Pancreas (tissue), 10 donors: ENCODE measurements at places on chromosomes 2 and 18. TPM values are rescaled to one million over a fixed set of nuclear protein-coding genes. Genes with fewer than 3 reads are reported as not detected.
A peak's percentile ranks its signal among the peaks of the same experiment; 100 is the strongest.

CABLES1 gene
- polyA plus RNA-seq, result 2.0 TPM

HOXD1 gene
- 0.19 TPM for polyA plus RNA-seq

SPATA3 gene
- polyA plus RNA-seq, result not detected

RALBP1 gene
- 6.7 TPM for polyA plus RNA-seq

DNA sequence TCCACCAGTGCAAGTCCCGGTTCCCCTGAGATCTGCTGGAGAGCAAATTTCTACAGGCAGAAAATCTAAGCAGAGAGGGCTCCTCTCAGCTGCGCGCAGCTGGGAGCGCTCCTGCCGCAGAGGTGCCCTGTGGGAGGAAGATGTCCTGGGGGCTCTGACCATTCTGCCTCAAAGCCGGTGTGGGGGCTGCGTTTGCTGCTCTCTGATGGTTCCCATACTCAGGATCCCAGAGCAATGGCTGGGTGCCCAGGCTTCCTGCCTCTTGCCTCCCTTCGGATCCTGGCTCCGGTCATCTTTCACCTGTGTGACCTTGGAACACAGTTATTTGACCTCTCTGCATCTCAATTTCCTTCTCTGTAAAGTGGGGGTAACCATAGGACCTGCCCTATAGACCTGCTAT lies 434.2 kb downstream of the ZNF521 start:
- no peak for DNase-seq
- no peak overlapping the region for H3K4me3 ChIP-seq
- no peak overlapping the region for H3K27ac ChIP-seq
- H3K27me3 ChIP-seq, result peaks cover 7% of the 10 kb centered on the region
- H3K36me3 ChIP-seq, result no peaks in the 10 kb centered on the region

- H3K4me1 ChIP-seq, result no peaks in the 10 kb centered on the region
- no peak overlapping the region for H3K4me3 ChIP-seq
- no peaks in the 10 kb centered on the region for H3K27me3 ChIP-seq
- no peak for DNase-seq
- no peaks in the 10 kb centered on the region for H3K36me3 ChIP-seq
These were observed 162.0 kb downstream of the C1D start for GRCh38 chr2:67900826-67901225.

DNA sequence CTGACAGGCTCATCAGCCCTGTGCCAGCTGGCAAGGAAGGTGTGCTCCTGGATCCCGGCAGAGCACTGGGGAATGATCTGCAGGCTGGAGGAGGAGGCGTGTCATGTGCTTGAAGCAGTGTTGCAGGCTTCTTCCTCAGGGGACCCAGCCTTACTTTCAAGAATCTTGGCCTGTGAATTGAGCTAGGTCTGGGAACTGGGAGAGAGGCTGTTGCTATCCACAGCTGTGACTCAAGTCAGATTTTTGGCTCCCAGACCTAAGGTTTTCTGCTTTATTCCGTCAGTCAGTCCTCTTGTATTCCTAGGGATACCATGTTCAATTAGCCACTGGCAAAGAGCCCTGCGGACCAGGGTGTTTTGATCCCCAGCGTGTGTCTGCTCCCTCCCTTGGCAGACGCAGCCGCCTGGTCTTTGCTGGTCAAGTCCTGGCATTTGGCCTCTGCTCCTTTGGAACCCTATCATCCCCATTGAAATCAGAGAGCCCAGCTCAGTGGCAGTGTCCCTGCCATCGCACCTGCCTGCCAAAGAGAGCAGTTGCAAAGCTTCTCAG lies 32.4 kb downstream of the ASB1 start:
- no peak overlapping the region for H3K27ac ChIP-seq
- no peak for DNase-seq
- no peaks in the 10 kb centered on the region for H3K36me3 ChIP-seq
- no peaks in the 10 kb centered on the region for H3K4me1 ChIP-seq
- H3K4me3 ChIP-seq, result no peak overlapping the region

DNA sequence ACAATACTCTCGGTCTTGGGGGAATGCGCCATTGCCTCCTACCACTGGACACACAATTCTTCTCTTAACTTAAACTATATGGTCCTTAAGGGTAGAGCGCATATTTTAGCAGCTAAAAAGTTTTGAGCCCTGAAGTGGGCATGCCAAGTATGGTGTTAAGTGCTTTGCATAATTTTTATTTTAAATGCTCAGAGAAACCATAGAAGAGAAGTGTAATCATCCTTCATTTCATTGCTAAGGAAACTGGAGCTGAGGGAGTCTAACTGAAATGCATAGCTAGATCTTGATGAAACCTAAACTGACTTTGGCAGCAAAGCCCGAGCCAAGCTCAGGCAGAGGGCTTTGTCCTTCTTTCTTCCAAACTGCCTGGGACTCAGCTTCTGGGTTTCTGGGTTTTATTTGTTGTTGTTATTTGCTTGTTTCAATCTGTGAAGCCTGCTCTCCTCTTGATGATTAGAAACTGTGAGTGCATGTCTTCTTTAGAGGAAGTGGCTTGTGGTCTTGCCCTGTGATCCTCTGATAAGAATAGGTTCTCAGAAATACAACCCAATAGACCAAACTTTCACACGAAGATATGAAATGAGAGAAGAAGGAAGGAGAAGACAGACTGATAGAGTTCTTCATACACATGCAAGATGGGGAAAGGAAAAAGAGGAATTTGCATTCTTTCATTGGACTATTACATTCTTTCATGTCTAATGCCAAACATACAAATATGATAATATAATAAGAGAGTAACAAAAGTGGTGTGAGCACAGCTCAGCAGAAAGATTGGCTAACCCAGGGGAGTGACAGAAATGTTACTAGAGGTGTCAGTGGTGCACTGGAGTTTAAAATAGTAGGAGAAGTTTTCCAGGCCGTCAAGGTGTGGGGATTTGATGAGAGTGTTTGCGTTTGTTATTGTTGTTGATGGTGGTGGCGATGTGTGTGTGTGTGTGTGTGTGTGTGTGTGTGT lies 7.5 kb upstream of the RNF144A start:
- H3K27ac ChIP-seq, result no peak overlapping the region
- DNase-seq, result no peak
- H3K27me3 ChIP-seq, result no peaks in the 10 kb centered on the region
- no peaks in the 10 kb centered on the region for H3K4me1 ChIP-seq

- H3K4me3 ChIP-seq, result no peak overlapping the region
- no peaks in the 10 kb centered on the region for H3K27me3 ChIP-seq
- H3K27ac ChIP-seq, result no peak overlapping the region
- DNase-seq, result no peak
These were observed 284.1 kb downstream of the DSEL start for GRCh38 chr18:67232406-67232805.

DNA sequence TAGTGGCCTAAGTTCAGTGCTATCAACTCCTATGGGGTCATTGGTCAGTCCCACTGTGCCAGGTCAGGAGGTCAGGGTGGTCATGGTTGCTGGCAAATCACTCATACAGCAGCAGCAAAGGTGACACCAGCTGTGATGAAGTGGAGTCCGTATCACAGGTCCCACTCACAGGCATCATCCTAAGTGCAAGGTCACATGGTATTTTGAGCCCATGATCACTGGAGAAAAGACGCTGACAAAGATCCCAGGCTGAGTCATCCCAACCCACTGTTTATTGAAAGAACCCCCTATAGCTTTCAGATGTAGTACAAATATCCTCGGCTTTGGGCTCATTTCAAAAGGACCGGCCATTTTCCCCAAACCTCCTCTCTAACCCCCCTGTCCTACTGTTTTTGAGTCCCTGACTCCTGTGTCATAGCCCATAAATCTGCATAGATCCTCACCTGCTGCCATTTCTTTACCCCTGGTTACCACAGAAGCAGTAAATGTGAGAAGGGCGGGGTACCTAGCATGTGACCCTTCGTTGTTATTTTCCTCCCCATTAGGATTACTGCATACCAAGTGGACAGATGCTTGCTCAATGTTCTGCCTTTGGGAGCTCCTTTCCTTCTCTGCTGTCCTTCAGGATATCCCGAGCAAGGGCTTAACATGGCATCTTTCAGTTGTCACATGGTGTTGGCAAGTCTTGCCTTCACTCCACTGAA lies 107.7 kb downstream of the COL6A3 start:
- H3K27me3 ChIP-seq, result no peaks in the 10 kb centered on the region
- no peak for DNase-seq
- no peak overlapping the region for H3K27ac ChIP-seq
- no peaks in the 10 kb centered on the region for H3K4me1 ChIP-seq
- no peak overlapping the region for H3K4me3 ChIP-seq
- no peaks in the 10 kb centered on the region for H3K36me3 ChIP-seq

GRCh38 chr2:237351046-237351445 lies 62.9 kb downstream of the COL6A3 start:
- no peak overlapping the region for H3K27ac ChIP-seq
- H3K36me3 ChIP-seq, result no peaks in the 10 kb centered on the region
- H3K4me3 ChIP-seq, result no peak overlapping the region
- no peaks in the 10 kb centered on the region for H3K27me3 ChIP-seq
- DNase-seq, result no peak
- no peaks in the 10 kb centered on the region for H3K4me1 ChIP-seq

- H3K4me3 ChIP-seq, result peak overlapping the region; percentile 37
- DNase-seq, result peak; percentile 28
- H3K27me3 ChIP-seq, result no peaks in the 10 kb centered on the region
- no peaks in the 10 kb centered on the region for H3K36me3 ChIP-seq
These were observed 1.3 kb downstream of the LAPTM4A start for GRCh38 chr2:20050104-20050645.

DNA sequence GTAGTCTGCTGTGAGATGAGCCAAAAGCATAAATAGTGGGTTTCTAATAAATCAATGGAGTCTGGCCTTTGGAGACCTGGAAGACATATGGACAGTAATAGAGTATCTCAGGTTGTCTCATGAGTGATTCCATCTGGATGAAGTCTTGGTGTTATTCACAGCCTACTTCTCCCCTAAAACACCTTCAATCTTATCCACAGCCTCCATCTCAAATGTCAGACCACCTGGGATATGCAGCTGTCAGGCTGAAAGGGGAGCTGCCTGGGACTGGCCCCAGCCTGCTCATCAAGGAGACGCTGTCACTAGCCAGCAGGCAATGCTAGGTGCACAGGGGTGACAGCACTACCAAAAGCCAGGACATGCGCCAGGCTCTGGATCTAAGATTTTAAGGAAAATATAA lies 684.0 kb upstream of the ZEB2 start:
- H3K36me3 ChIP-seq, result no peaks in the 10 kb centered on the region
- H3K4me1 ChIP-seq, result no peaks in the 10 kb centered on the region
- no peak for DNase-seq
- H3K27me3 ChIP-seq, result no peaks in the 10 kb centered on the region
- no peak overlapping the region for H3K4me3 ChIP-seq

DNA sequence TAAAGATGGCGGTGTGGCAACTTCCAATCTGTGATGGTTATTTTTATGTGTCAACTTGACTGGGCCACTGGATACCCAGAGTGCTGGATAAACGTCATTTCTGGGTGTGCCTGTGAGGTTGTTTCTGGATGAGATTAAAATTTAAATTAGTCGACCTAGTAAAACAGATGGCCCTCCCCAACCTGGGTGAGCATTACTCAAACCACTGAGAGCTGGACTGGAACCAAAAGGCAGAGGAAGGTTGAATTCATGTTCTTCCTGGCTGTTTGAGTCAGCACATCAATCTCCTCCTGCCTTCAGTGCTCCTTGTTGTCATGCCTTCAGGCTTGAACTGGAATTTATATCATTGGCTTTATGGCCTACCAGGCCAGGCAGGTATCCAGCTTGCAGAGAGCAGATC lies 190.8 kb upstream of the RGPD4 start:
- no peak overlapping the region for H3K27ac ChIP-seq
- no peaks in the 10 kb centered on the region for H3K4me1 ChIP-seq
- H3K36me3 ChIP-seq, result no peaks in the 10 kb centered on the region

DNA sequence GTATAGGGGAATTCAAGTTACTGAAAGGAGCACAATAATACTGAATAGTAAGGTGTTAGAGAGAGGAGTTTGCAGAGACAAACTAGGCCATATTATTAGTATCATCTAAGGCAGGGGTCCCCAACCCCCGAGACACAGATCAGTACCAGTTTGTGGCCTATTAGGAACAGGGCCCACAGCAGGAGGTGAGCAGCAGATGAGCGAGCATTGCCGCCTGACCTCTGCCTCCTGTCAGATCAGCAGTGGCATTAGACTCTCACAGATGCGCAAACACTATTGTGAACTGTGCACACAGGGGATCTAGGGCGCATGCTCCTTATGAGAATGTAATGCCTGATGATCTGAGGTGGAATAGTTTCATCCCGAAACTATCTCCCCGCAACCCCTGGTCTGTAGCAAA lies 41.8 kb upstream of the TMEM200C start:
- H3K27me3 ChIP-seq, result no peaks in the 10 kb centered on the region
- no peaks in the 10 kb centered on the region for H3K4me1 ChIP-seq
- H3K36me3 ChIP-seq, result no peaks in the 10 kb centered on the region
- DNase-seq, result no peak
- no peak overlapping the region for H3K27ac ChIP-seq
